Urinary bladder (tissue), 4 donors: ENCODE measurements at places on chromosomes 6 and 20. TPM values are rescaled to one million over a fixed set of nuclear protein-coding genes. Genes with fewer than 3 reads are reported as not detected.

The LGSN gene
- polyA plus RNA-seq, result not detected

The PAX1 gene
- not detected for polyA plus RNA-seq

The IL17F gene
- polyA plus RNA-seq, result not detected

- no peak for DNase-seq
Measured at GRCh38 chr6:52304983-52305390, 20.4 kb upstream of the MCM3 start.

DNA sequence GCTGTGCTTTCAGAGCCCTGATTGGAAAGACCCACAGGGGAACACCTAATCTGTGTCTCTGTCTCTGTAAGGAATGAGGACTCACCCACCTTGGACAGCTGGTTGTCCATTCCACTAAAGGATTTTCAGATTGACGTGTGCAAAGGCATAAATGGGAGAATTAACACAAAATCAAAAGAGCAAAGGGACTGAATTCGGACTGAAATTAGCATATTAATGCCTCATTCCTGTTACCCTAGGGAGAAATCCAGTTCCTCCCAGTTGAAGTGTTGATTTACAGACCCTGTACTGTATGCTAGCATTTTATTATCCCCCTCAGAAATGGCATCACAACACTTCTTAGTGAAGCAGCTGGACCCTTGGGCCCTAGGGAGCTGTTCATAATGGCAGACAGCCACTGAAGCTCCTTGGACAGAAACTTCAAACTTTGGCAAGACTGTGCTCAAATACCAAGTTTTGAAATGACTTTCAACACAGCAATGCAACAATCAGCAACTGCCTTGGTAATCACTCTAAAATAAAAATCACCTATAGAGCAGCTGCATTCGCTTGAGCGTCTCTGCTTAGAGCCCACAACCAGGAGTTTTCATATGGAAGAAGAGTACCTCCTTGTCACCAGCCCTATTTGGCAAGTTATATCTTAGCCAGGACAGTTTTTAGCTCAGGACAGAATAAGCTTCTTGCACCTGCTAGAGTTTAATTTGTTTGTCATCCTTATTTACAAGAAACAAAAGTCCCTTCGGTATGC lies 118.1 kb downstream of the TRDN start:
- no peak for DNase-seq

The CEP43 gene
- polyA plus RNA-seq, result 5.9 TPM

GRCh38 chr6:158923805-158924498 lies 76.0 kb downstream of the RSPH3 start:
- DNase-seq, result no peak

DNA sequence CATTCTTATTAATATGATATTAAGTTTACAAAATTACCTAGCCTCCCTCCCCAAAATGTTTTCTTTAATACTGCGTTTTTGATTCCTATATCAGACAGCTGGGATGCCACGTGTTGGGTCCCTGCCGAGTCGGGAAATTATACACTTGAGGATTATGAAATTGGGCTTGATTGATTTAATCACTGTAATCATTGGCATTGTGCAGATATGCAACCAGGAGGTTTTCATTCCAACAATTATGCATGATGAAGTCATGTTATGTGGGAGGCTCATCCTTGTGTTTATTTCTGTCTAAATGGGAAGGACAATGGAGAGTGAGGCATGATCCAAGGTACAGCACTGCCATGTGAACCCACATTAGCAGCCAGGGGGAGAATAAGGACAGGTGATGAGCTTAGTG lies 30.6 kb upstream of the RIPOR2 start:
- DNase-seq, result no peak

DNA sequence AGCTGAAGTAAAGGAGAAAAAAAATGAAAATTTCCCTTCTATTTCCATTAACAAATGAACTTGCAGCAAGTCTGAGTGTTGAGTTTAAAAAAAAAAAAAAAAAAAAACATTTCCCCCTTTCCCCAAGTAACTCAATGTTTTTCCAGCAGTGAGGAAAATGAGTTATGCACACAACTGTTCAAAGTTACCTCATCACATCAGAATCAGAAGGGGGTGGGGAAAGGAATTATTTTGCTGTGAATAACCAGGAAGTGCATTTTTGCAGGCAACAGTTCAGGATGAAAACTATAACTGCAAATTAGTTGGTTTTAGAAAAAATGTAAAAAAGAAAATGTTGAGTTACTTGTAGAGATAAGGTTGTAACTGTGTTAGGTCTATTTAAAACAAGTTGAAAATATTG lies 568.9 kb upstream of the CITED2 start:
- DNase-seq, result no peak

The CBFA2T2 gene
- polyA plus RNA-seq, result 12.5 TPM

The MRPL18 gene
- 77.7 TPM for polyA plus RNA-seq

- no peak for DNase-seq
Measured at GRCh38 chr20:13424174-13424833, 203.2 kb downstream of the ISM1 start.

DNA sequence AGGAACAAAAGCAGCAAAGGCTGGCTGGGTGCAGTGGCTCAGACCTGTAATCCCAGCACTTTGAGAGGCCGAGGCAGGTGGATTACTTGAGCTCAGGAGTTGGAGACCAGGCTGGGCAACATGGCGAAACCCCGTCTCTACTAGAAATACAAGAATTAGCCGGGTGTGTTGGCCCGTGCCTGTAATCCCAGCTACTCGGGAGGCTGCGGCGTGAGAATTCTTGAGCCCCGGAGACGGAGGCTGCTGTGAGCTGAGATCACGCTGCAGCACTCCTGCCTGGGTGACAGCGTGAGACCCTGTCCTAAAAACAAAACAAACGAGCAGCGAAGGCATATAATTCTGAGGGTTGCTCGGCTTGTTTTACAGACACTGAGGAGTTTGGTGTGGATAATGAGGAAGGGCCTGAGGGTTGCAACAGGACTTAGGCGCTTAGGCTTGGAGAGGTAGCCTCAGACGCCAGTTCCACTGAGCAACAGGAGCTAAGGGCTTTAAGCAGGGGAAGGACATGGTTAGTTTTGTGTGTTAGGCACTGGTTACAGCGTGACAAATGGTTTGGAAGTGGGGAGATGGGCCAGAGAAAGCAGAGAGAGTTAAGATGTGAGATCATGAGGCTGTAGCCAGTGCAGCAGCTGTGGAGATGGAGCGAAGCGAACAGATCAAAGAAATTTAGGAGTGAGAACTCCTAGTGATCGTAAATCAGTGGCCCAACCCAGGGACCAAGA lies 1.2 kb downstream of the MYH7B start:
- no peak for DNase-seq

DNA sequence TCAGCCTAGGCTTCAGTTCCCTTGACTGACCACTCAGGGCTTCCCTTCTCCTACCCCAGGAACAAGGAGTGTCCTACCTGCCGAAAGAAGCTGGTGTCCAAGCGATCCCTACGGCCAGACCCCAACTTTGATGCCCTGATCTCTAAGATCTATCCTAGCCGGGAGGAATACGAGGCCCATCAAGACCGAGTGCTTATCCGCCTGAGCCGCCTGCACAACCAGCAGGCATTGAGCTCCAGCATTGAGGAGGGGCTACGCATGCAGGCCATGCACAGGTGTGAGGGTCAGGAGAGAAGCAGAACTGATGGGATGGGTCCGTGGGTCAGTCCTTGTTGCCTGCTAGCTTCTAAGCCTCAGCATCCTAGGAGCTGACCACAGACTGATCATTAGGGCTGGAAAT lies 1.6 kb downstream of the RING1 start:
- DNase-seq, result no peak

The PDE7B gene
- polyA plus RNA-seq, result 9.3 TPM

The HEY2 gene
- 3.0 TPM for polyA plus RNA-seq

The ZBTB12 gene
- polyA plus RNA-seq, result 10.1 TPM

The SLC13A3 gene
- polyA plus RNA-seq, result 0.77 TPM
